ENCODE measurements at places on chromosomes 6 and 20.
A peak's percentile ranks its signal among the peaks of the same experiment; 100 is the strongest.

DNA sequence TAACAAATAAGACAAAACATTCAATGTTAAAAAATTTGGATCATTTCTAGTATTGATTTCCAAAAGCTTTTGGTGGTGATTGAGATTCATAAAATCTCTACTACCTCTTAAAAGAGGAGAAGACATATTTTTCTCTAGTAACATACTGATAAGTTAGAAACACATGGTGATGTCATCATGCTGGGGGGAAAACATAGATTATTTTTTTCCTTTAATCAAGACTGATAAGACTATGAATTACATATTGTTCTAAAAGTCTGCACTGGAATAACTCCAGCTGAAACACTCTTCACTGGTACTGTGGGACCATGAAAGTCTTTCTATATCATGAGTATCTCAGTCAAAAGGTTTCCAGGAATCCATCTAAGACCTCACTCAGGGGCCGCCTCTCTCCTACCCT is 515.8 kb downstream of the PRKN start:
- no peak for DNase-seq

DNA sequence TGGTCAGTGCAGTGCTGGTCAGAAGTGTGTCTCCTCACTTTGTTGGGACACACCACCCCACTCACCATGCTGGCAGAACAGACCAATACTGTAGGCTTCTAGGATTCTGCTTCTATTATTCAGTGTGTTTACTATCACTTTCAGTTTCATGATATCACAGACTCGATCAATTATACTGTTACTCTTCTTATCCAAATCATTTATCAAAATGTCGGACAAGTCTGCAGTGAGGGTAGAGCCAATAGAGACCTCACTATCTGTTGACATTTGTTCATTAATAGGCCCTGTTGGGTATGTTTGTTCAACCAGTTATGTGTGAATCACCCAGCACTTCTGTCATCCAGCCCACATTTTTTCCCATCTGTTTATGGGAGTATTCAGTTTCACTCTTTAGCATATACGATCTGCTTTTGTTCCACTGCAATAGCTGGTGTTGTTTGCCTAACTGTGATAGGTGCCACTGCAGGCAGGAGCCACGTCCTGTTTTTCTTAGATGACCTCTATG is 140.1 kb downstream of the NRN1 start:
- DNase-seq = peak; percentile 10

GRCh38 chr6:157462956-157463742 is 82.2 kb downstream of the ZDHHC14 start:
- no peak for DNase-seq

DNA sequence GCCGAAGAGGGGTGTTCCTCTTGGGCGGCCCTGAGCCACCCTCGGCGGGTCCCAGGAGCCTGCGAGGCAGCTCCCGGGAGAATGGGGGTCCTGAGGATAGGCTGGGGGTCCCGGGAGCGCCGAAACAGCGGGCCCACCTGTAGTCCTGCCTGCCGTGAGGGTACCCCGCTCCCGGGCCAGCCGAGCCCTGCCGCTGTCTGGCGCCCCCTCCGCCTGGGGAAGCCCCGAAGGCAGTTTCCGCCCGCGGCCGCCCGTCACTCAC is 280 bp downstream of the SPATA2 start:
- DNase-seq = no peak

DNA sequence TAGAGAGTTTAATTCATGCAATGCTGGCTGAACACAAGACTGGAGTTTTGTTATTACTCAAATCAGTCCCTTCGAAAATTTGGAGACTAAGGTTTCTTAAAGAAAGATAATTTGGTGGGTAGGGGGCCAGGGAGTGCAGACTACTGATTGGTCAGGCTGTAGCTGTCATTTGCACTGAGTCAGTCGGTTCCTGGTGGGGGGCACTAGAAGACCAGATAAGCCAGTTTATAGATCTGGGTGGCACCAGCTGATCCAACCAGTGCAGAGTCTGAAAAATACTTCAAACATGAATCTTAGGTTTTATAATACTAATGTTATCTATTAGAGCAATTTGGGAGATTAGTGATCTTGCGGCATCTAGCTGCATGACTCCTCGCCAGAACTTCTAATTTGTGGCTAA is 530.7 kb downstream of the NKAIN2 start:
- DNase-seq = no peak

DNA sequence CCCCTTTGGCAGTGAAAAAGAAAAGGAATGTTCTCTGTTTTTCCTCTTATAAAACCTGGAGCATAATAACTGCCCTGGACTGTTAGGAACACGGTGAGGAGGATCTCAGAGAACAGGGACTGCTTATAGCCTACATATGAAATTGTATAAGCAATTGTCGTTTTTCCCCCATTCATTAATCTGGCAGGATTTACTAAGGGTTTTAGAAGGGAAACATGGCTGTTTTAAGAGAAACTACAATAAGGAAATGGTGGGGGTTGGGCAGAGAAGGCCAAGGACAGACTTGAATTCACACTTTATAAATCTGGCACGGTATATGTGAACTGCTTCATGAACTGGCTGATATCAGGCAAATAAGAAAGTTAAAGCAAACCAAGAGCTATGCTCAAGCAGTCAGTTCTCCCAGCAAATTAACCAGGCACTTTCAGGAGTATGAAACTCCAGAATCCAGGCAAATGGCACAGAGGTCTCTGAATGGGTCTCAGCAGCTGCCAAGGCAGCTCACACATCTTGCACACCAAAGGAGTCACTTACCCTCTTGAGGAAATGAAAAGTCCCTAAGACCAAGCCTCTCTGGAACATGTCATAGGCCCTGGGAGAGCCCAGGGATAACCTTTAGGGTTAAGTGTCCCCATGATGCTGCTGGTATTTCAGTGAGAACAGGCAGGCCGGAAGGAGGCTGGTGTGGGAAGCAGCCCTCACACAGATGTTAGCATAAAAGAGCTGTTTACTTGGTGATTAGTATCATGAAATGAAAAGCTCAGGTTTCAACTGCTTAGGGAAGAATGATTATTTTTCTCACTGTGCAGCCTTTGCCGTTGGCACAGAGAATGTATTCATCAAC is 260.5 kb upstream of the MARCKS start:
- DNase-seq = no peak

DNA sequence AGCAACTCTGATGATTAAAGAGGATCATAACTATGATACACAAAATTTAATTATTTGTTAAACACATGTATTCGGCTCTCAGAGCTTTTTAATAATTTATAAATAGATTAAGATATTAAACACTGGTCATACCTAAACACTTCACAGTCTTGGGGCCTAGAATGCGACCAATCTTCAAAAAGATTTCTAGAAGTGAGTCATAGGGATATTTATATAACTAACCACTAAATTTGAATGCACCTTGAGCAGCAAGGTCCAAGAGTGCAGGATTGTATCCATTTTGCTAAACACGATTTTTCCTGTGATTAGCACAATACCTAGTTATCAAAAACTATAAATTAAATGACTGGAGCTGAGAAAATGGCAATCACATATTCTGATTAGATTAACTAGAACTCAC is 709.3 kb downstream of the EPHA7 start:
- no peak for DNase-seq

DNA sequence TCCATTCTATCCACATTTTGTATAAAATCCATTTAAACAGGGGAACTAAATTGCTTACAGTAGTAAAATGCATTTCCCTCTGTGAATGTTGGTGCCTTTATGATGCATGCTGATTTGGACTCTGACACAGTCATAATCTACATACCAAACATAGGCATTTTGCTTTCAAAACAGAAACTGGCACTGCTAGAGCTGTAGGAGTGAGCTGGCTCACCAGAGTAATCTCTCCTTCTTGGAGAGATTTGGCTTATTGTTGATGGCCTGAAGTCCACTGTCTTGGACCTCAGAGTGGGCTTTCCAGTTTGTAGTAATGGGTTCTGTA is 363.2 kb upstream of the FLRT3 start:
- DNase-seq = no peak

GRCh38 chr20:40922865-40923264 is 105.8 kb upstream of the TOP1 start:
- DNase-seq = no peak

DNA sequence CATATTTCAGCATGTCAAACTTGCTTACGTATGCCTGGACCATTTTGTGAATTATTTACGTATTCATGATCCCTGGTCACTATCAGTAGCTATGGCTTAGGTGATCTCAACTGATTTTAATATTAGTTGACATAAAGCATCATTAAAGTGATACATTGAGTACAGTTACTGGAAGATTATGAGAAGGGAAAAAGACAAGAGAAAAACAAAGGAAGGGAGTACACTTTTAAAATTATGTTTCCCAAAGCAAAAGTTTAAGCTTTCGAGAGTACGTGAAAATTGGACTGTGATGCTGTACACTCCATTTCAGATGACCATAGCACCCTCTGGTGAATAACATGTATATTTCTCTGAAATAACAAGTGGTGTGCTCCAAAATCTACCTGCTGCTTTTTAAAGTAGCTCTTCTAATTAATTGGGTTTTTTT is 215.0 kb upstream of the HSF2 start:
- DNase-seq = peak; percentile 12

GRCh38 chr6:99588618-99589289 is 17.9 kb upstream of the PRDM13 start:
- peak; percentile 93 for DNase-seq

DNA sequence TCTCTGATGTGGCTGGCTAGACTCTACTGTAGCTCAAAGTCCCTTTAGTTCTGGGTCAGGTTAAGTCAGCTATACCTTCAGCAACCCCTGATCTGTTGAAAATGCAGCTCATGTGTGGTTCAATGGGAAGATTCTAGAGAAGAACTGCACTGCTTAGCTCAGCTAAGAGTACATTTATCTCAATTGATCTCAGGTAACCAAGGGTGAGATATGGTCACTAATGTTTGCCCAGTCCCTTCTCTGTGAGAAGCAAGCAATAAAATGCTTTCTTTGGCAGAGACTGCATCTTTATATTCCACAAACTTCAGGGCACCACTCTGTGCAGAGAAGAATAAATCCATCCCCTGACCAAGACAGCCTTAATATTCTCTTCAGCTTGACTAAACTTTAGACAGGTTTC is 240.6 kb upstream of the RAB32 start:
- no peak for DNase-seq

DNA sequence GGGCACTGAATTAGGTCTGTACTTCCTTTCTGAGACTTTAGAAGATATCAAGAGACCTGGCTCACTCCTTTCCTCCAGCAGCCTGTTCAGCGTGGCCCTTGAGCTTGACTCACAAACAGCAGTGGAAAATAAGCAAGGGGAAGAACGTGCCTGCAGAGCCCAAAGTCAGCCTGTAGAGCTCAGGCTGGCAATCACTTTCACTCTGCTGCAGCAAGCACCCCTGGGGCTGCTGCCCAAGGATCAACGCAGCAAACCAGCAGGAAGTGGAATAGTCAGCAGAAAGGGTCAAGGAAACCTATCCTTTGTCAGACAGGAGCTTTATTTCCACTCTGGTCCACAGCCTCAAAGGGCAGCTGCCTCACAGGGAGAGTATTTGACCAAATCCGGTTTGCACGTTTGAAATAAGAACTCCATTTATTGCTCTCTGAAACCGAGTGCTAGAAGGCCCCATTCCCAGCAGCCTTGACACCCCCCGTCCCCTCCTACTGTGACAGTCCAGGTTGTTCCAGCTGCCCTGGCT is 77.4 kb downstream of the PRDM1 start:
- DNase-seq = peak; percentile 59

DNA sequence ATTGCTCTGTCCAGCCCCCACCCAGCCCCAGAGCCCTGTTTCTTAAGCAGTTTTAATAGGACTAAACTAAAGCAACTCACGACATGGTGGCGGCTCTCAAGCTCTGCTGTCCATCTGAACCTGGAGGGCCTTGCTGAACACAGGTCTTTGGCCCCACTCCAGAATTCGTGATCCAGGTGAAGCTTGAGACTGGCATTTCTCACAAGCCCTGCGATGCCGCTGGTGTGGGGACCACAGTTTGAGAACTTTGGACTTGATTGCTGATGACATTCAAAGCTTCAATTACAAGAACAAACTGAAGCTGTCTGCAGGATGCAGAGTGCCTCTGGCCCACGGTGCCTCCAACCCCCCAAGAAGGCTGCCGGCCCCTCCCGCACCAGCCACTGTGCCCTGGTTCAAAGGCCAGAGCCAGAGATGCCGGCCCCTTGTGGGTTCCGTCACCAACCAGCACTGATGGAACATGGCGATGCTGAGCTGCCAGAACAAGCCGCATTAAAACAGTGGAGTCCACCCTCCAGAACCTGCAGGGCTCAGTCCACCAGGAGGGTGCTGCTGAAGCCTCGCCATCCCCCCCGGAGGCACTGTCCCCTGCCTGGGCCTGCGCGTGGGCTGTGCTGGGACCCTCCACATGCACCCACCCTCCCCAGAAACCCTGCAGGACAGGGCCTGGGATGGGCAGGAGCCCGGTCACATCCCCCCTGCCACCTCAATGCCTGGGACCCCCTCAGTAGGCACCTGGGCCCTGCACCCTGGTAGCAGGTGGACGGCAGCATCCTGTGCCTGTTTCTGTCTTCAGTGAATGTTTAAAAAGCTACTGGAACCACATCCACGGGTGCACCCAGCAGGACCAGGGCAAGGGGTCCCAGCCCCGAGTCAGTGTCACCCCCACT is 101.1 kb downstream of the PSMB1 start:
- DNase-seq = no peak

GRCh38 chr6:154752022-154752421 is 18.8 kb downstream of the SCAF8 start:
- DNase-seq = no peak
